SHP77 (cell line): ENCODE measurements at places on chromosomes 5 and 9.

- DNase-seq, result no peak
These were observed 1.1 kb downstream of the NFIB start for GRCh38 chr9:14312719-14313377.

GRCh38 chr5:50300878-50301277 lies 140.2 kb downstream of the EMB start:
- no peak for DNase-seq

DNA sequence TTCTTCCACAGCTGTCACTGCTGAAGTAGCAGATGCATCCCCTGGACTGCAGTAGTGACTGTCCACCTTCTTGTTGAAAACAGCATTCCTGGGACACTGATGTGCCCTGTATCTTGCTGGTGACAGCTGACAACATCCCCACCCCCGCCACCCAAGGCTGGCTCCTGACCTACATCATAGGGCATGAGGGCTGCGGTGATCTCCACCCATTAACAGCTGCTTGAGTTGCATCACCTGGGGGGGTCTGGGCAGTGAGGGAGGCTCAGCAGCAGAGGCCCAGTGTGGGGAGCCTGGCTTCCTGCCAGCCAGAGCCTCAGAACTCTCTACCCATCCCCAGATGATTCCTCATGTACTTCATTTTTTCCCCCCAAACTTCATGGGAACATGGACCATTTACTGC lies 4.1 kb downstream of the PRUNE2 start:
- DNase-seq, result no peak

DNA sequence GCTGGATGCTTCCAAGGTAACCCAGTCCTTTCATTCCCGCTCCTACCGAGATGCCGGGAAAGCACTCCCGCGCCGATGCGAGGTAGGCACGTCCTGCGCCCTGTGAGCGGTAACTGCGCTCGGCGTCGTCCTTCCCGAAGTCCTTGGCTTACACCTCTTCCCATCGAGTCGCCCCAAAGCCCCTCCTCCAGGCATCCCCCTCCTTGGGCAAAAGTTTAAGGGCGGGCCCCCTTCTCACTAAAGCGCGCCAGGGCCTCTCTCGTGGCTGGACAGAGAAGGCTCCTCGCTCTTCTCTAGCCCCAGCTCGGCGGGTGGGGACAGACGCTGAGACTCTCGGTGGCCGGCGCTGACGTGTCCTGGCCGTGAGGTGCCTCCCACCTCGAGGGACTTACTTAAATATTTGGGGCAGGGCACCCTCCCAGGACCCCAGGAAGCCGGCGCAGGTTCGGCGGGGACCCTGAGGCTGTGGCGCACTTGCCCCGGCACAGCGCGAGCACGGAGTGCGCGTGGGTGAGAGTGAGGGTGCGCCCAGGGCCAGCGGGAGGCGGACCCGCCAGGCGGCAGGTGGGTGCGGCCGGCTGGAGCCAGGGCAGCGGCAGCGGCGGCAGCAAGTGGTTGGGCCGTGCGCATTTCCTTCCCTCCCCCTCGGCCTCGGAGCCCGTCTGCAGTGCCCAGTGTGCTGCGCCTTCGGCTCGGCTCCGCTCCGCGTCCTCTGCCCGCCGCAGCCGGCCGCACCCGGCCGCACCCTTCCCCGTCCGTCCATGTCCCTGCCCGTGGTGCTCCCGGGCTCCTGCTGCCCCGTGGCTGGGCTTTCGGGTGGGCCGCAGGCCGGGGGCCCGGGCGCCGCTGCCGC lies at the start of gene ENTREP1:
Gene ENTREP1, plus strand, starts transcription at position 667 of the 853 bp plus-strand sequence. Its CDS starts 95 bp downstream, at position 762.
- DNase-seq, result no peak

GRCh38 chr9:119526698-119527097 lies 157.5 kb upstream of the BRINP1 start:
- DNase-seq, result no peak

- DNase-seq, result no peak
These were observed 22.5 kb downstream of the DTWD2 start for GRCh38 chr5:118965890-118966289.

DNA sequence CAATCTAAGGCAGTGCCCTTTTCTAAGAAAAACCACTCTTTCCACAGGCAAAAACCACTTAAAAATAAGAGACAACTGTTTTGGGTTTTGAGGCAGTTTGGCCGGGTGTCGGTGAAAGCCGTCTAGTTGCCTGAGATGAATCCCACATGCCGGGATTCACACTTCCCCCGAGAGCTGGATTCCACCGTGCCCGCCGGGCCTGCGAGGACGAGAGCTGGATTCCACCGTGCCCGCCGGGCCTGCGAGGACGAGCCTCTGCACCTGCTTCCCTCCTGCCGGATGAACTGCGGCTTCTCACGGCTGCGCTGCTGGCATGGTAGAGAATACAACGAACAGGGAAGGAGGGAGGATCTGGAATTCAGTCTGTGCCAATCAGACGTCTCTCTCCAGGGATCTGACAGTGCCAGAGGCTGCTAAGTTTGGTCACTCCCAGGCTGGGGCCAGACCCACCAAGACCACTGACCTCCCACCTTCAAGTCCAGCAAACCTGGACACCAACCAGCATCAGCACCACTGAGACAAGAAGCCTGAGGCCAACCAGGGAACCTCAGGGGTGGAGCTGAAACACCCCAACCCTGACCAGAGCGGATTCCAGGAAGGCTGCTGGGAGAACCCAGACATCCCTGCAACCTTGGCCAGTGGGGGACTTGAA lies 23.0 kb downstream of the VAV2 start:
- DNase-seq, result no peak

DNA sequence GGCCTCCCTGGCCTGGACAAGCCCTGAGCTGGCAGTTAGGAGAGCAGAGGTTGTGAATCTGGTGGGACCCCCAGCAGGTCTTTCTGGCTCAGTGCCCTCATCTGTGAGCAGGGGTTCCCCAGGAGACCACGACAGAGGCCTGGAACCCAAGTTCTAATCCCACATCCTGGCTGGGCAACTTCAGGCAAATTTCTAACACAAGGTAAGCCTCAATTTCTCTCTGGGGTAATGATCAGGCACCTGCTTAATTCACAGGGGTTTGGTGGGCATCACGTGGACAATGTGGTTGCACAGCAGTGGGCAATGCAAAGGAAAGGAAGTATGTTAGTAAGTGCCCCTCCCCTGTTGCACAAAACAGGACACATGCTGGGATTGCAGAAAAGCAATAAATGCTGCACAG lies 1.9 kb upstream of the KCNIP1 start:
- no peak for DNase-seq

- no peak for DNase-seq
These were observed 16.9 kb downstream of the ZNF618 start for GRCh38 chr9:113892861-113893491.

GRCh38 chr9:35660966-35661415 lies 2.9 kb downstream of the CCDC107 start:
- DNase-seq, result no peak

DNA sequence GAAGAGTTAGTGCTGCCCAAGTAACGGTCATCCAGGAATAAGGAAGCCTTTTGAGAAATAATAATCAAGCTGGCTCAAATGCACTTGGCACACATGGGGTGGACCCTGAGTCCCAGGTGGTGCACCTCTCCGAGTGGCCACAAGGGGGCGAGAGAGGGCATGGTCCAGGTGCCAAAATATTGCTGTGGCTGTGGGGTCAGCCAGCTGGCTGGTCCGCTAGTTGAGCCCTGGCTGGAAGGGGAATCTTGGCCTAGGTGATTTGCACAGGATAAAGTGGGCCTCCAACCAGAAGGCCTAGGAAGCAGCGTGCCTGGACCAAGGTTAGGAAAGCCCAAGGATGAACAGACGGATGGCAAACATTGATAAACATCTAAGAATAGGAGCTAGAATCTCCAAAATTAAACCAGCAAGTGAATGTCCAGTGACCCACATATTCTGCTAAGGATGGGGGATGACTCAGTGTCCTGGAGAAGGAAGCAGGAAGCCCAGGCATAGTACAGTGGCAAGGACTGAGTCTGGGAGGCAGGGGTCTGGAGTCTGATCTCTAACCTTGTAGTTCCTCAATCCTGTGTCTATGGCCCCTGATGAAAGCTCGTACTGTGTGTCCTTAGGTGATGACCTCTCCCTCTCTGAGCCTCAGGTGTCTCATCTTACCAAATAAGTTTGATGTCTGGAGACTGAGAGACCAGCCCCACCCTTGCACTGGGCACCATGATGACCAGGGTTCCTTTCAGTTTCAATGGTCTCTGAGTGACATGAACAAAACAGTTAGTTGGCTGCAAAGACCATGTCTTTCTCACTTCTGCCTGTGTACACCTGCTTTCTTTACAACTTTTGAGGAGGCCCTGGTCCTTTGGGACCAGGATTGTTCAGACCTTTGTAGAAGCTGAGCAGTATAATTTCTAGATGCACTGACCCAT lies 19.2 kb upstream of the SHB start:
- peak; percentile 8 for DNase-seq

- DNase-seq, result no peak
These were observed 367.9 kb upstream of the ADAMTSL1 start for GRCh38 chr9:18106006-18106560.

DNA sequence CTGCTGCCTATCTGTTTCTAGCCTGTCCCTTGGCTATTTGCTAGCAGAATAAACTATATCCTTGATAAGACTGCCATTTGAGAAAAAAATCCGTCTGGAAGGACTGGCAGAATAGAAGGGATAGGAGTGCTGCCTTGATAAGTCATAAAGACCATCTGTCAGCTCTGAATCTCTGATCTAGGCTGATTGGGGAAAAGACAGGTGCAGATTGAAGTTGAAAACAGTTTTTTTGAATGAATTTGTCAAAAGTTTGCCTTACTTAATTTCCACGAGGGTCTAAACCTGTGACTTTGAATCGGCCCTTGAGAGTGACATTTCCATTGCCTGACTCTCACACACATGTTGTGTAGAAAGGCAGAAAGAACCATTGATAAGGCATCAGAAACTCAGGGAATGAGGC lies 218.6 kb downstream of the MAN2A1 start:
- DNase-seq, result no peak

DNA sequence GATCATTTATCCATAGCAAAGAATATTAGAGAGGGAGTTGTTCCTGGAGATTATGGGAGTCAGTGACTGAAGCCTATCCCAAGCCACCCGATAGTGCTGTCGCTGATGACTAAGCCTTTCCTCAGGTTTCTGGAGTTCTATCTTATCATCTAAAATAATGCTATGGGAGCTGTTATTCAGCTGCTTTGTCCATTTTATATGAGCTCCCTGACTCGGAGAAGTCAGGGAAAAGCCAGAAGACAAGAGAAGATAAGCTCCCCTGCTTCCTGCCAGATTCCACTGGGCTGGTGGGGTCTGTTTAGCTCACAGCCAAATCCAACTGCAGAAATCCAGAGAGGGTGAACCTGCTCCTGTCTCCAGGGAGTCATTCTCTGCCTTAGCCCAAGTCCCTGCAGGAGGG lies 148.2 kb downstream of the DROSHA start:
- no peak for DNase-seq

- DNase-seq, result no peak
These were observed 4.9 kb downstream of the ADAM19 start for GRCh38 chr5:157570531-157571200.

DNA sequence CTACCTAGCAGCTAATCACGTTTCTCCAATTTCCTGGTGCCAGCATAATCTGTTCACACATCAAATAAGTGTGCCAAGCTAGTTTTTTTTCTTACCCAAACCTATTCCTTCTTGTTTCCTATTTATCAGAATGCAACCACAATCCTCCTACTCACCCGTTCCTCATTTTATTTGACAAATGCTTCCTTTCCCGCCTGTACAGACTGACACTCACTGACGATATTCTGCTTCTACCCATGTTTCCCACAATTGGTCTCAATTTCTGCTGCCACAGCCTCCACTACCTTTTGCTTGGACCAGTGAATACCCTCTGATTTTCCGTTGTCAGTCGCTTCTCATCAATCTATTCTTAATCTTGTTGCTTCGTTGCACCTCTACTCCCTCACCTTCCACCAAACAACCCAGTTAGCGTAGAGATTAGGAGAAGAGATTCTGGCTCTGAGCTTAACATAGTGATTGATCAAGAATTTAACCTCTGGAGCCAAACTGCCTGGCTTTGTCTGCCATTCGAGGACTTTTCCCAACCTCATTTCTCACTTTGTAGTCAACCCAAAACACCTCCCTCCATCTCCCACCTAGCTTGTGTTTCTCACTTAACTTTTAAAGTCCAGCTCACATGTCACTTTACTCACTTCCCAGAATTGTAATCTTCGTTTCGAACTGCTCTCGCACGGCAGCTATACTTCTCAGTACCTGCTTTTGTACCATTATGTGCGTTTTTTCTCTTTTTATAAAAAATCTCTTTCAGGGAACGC lies 729 bp upstream of the TMEM38B start:
- no peak for DNase-seq

DNA sequence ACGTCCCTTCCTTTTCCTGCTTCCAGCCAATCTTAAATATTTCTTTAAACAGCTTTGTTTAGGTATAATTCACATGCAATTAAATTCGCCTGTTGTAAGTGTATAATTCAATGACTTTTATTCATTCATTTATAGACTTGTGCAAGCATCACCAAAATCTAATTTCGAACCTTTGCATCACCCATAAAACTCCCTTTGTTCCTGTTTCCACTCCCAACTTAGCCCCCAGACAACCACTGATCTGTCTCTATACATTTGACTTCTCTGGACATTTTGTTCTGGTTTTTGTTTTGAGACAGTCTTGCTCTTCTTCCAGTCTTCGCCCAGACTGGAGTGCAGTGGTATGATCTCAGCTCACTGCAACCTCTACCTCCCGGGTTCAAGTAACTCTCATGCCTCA lies 71.5 kb downstream of the NR6A1 start:
- no peak for DNase-seq

DNA sequence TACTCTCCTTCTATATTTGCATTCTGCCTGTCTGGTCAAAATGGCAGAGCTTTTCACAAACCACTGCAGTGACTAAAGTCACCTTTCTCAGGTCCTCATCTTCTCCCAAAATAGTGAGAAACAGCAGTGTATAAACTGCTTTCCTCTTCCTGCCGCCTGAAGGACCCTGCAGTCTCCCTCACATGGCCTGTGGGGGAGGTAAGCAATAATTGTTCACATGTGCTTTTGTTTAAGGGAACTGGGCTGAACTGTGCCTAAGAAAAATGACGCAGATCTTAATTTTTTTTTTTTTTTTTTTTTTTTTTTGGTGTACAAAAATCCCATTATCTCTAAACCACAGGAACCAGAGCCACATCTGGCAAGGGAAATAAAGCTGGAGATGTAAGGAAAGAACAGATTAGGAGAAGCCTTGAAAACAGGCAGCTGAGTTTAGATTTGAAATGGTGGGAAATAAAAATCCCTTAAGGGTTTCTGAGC lies 131.7 kb upstream of the VLDLR start:
- DNase-seq, result no peak

GRCh38 chr9:134342746-134343115 lies 16.5 kb downstream of the RXRA start:
- no peak for DNase-seq

DNA sequence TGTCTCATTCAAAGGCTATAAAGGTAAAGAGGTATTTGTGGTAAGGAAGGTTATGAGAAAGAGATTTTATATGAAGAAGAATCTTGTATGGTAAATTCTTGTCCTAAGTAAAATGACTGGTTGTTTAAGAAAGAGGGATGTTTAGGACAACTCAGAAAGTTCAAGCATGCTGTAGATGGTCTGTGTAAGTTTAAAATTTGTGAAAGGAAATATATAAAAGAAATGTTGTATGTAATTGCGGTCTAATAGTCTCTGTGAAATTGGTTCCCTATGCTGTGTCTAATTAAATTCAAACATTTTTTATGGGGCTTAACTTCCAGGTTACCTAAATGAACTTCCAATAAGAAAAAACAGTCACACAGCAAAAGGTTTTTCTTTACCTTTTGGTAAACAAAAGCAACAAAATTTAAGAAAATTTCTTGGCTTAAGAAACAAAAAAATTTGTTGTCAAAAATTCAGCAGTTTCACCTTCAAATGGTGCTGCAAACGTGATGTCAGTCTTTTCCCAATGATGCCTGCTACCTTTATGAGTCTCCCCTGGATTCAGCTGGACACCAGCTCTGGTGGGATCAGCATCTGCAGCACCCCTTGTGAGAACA lies 83.0 kb upstream of the FCN1 start:
- no peak for DNase-seq

GRCh38 chr5:150486402-150487198 lies 21.3 kb upstream of the NDST1 start:
- DNase-seq, result peak; percentile 25
